ENCODE measurements at places on chromosomes 11 and 22.

DNA sequence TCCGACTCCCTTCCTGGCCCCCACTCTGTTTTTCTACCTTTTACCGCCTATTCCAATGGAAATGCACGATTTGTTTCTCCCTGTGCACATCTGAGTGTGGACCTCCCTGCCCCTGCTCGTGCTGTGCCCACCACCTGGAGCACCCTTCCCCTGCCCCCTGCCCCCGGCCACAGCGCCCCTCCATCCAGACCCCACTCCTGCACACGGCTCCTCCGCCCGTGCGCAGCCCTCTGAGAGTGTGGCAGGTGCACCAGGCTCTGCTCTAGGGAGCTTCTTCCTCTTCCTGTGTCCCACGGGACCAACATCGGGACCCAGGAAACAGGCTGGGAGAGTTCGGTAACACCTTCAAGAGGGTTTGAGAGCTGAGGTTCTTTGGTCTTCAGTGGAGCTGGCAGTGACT is 62.9 kb downstream of the LRP5 start:
- no peak for DNase-seq

GRCh38 chr11:65445101-65445603 is 22.6 kb downstream of the NEAT1 start:
- peak; percentile 55 for DNase-seq

GRCh38 chr22:46072981-46073682 is 77.2 kb upstream of the PPARA start:
- no peak for DNase-seq

DNA sequence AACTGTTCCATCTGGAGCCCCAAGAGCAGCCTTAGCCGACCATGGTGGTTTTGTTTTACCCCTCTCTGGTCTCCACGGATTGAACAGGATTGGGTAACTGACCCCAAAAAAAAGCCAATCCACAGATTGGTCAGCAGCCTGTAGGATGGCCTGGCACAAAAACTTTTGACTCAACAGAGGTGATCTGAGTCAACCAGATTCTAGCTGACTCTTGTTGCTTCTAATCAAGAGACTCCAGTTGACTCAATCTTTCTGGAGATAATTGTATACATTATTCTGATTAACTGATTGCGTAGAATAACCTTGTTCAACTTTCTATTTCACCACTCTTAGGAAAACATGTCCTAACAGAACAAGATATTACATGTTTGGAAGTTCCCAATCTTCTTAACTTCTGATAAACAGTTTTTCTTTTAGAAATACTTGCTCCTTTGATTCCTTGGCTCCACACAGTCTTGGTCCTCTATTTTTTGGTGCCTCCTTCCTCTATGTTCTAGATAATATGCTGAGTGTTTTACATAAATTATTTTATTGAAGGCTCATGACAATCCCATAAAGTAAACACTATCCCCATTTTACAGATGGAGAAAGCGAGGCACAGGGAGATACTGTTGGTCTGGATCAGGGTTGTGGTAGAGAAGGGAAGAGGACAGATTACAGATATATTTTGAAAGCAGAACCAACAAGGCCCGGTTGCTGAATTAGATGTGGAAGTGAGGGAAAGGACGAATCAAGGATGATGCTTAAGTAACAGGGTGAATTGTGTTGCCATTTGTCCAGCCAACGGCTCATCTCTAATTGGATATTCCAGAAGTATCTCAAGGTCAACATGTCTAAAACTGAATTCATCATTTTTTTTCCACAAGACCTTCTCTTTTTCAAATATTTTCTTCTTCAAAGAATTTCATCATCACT is 11.5 kb upstream of the ZC3H12C start:
- no peak for DNase-seq

- DNase-seq = no peak
Measured at GRCh38 chr11:31813391-31814175, 2.5 kb upstream of the PAX6 start.

DNA sequence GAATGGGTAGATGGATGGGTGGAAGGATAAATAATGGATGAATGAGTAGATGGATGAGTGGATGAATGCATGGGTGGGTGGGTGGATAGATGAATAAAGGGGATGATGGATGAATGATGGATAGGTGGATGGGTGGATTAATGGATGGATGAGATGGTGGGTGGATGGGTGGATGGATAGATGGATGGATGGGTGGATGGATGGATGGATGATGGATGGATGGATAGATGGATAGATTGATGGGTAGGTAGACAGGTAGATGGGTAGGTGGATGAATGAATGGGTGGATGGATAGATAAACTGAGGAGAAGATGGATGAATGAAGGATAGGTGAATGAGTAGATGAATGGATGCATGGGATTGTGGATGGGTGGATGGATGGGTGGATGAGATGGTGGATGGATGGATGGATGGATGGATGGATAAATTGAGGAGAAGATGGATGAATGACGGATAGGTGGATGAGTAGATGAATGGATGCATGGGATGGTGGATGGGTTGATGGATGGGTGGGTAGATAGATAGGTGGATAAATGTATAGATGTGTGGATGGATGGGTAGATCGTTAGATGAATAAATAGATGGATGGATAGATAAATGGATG is 331.3 kb downstream of the MN1 start:
- no peak for DNase-seq
